HT1080 (cell line): ENCODE measurements at places on chromosomes 11 and 22. TPM values are rescaled to one million over a fixed set of nuclear protein-coding genes. Genes with fewer than 3 reads are reported as not detected.

PLCB3 gene
- total RNA-seq, result 50.6 and 57.4 TPM in 2 replicates

OR4D5 gene
- not detected in 2 replicates for total RNA-seq

OSBPL5 gene
- total RNA-seq, result 9.6 and 14.1 TPM in 2 replicates

KIRREL3 gene
- 1.7 and 2.2 TPM in 2 replicates for total RNA-seq

SLC43A1 gene
- 13.6 and 14.5 TPM in 2 replicates for total RNA-seq

TBX10 gene
- not detected in 2 replicates for total RNA-seq

DNA sequence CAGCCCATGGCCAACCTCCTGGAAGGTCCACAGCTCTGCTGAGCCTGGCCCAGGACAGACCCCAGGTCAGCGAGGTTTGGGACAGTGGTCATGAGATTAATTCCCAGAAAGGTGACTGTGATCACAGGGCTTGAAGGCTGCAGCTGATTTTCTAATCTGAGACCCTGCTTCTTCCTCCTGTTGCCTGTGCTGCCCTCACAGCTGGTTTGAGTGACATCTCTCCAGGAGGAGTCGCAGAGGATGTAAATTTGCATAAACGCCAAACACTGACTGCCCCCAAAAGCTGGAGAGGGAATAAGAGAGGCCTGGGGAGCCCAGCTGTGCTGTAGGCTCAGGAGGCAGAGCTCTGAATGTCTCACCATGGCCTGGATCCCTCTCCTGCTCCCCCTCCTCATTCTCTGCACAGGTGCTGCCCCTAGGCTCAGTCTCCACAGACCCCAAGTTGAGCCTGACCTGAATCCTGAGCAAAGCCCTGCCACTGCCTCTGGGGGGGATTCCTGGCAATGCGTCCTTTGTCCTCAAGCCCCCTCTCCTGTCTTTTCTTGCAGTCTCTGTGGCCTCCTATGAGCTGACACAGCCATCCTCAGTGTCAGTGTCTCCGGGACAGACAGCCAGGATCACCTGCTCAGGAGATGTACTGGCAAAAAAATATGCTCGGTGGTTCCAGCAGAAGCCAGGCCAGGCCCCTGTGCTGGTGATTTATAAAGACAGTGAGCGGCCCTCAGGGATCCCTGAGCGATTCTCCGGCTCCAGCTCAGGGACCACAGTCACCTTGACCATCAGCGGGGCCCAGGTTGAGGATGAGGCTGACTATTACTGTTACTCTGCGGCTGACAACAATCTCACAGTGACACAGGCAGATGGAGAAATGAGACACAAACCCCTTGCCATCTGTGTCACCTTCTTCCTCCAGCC, 23.8 kb downstream of the GGTLC2 start:
- DNase-seq, result no peak

DNA sequence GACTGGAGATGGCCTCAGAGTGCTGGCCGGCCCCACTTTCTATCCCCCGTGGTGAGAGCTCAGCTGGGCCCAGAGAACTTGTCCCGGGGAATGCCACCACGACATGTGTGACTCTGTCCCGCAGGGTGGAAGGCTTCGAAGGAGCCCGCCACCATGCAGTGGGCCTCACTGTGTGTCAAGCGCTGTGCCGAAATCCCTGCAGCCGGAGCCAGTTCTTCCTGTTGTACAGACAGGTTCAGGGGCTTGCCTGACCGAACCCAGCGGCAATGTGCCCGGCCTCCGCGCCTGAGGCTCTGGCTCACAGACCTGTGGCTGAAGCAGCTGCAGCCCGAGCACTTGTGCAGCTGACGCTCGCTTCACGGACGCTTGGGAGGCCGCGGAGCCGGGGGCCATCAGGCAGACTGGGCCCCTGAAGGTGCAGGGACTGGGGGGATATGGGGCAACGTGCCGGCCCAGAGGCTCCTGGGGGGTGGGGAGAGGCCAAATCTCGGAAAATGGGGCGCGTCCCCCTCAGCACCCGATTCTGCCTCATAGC, 650 bp downstream of the PPM1F start:
- no peak for DNase-seq

- no peak for DNase-seq
Measured at GRCh38 chr22:20951151-20951931, 15.7 kb upstream of the AIFM3 start.

GRCh38 chr22:17475318-17476230, 87.7 kb upstream of the SLC25A18 start:
- no peak for DNase-seq

DNA sequence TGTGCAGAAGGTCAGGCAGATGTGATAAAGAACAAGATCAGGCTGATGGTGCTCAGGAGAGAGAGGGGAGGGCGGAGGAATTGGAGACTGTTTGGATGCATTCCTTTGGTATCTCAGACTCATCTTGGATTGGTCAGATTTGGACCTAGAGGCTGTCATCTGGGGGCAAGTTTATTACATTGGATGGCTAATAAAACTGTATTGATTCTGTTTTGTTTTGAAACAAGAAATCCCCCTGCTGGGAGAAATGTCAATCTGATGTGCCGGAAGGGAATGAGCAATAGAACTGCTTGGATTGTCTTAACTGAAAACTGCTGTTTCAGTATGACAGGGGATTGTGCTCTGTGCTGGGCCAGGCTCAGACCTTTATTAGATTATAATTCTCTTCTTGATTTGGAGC, 25.5 kb upstream of the CCDC90B start:
- no peak for DNase-seq

GRCh38 chr11:35598254-35599125, 19.8 kb upstream of the FJX1 start:
- no peak for DNase-seq

- DNase-seq, result no peak
Measured at GRCh38 chr22:32542677-32543357, 68.2 kb downstream of the FBXO7 start.

DNA sequence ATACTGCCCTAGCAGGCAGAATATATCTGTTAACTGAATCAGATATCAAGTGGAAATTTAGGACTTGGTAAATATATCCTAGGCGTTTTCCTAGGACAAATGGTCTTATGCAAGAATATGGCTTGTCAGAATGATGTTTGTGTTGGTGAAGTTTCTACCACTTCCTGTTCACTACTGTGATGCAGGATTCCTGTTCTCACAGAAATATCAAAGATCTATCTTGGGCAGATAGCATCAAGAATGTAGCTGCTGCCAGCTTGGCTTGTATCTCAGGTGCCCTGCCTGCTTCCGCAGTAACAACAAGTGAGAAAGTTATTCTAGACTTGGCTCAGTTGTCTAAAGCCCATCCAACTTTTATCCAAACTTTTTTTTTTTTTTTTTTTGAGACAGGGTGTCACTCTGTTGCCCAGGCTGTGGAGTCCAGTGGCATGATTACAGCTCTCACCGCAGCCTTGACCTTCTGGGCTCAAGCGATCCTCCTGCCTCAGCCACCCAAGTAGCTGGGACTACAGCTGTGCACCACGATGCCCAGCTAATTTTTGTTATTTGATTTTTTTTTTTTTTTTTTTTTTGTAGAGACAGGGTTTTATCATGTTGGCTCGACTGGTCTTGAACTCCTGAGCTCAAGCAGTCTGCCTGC, 61.3 kb downstream of the PPME1 start:
- DNase-seq, result no peak

DNA sequence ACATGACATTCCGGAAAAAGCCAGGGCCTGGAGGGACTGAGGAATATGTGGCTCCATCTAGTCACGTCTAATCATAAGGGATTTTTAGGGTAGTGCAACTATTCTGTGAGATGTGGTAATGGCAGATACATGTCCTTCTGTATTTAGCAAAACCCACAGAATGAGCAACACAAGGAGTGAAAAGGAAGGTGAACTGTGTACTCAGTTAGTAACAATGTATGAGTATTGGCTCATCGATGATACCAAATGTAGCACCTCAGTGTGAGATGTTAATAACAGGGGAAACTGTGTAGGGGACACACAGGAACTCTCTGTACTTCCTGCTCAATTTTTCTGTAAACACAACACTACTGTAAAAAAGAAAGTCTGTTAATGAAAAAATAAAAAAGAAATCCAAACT, 42.0 kb upstream of the CARS1 start:
- DNase-seq, result no peak

GRCh38 chr11:121958971-121959325, 157.1 kb downstream of the BLID start:
- DNase-seq, result no peak

- DNase-seq, result no peak
Measured at GRCh38 chr11:45501392-45502225, 163.8 kb downstream of the CHST1 start.

- DNase-seq, result no peak
Measured at GRCh38 chr22:38304526-38304925, 12.7 kb downstream of the CSNK1E start.

DNA sequence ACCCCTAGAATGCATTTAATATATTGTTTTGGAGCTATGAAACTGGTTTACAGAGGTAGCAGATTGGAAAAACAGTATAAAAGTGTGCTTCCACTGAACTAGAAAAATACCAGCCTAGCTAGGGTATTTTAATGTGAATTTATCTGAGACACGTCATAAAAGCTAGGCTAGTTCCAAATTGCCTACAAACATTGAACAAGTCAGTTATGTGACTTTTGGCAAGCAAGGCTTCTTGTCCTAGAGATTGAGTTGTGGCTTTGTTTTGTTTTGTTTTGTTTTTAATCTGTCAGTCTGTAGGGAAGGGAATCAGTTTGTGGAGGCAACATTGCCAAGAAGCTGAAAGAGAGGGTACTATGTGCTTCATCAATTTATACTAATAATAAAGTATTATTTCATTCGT, 24.2 kb downstream of the RTN3 start:
- DNase-seq, result no peak
